ENCODE measurements at places on chromosomes 5 and 9.

- DNase-seq, result no peak
Observed at GRCh38 chr9:130936285-130937117, 2.5 kb downstream of the FIBCD1 start.

DNA sequence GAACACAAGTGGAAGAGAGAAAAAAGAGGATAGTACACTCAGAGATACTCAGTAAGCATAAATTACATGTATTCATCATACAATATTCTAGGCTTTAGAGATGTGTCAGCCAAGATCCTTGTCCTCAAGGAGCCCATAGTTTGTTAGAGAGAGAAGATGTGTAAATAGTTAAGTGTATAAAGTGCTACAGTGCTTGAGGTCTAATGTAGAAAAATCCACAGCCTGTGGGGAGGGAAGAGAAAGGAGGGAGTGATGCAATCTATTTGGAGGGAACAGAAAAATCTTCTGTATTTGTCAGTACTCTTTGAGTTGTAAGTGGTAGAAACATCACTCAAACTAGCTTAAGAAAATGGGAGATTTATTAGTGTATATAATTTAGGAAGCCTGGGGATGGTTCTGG is 81.9 kb downstream of the PALM2AKAP2 start:
- DNase-seq, result no peak

- DNase-seq, result no peak
Observed at GRCh38 chr5:64576250-64576649, 70.4 kb downstream of the RGS7BP start.

DNA sequence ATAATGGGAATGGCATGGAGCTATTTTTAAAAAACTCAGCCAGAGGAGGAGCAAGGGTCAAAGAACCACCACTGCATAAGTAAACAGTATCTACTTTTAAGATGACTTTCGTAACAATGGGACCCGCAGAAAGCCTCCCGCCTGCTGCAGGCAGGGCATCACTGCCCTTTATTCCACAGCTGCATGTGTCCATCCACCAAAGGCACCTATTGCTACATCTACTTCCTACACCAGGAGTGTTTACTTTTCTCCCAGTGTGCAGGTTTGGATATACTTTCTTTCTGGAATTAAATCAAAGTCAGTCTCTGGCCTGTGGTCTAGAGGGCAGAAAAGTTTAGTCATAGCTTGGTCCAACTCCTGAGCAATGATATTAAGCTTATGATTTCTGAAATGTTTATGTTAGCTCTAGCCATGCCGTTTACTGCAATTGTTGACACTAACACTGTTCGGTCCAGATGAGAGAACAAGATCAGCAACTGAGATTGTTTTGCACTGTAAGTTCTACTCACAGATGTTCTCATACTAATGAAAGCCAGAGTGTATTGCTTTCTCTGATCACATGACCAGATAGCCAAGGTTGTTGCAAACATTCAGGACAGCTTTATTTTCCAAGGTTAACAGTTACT is 391.5 kb downstream of the FGF10 start:
- DNase-seq, result no peak

DNA sequence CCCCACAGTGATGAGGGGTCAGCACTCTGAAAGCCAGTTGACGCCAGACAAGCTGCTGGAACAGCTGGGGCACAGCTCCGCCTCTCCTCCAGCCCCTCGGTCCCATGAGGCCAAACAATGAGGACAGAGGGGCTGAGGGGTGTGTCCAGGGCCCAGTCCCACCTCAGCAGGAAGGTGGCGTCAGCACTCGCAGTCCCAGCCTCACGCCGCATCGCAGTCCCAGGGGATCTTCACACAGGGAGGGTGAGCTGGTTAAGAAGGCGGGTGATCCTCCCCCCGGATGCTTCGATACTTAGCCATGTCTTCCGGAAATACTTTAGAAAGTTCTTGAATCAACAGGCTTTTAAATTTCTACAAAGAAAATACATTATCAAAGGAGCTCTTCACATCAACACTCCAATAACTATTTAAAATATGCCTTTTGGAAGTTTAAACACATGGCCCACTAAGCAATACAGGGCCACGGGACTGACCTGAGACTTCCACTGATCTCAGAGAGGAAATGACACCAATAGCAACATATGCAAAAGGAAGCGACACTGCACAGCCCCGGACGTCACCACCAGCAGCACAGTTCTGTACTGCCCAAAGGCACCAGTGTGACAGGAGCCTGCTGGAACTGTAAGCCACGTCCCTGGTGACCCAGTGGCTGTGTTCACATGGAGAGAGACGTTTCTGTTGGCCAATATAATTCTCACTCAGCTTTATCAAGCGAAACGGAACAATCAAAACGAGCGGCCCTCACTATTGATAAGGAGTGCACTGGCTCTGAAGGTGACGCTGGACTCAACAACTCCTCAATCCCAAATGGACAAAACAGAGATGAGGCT is 5.9 kb downstream of the MED10 start:
- no peak for DNase-seq

GRCh38 chr5:122940890-122941289 is 95.5 kb downstream of the SNX24 start:
- DNase-seq, result no peak

DNA sequence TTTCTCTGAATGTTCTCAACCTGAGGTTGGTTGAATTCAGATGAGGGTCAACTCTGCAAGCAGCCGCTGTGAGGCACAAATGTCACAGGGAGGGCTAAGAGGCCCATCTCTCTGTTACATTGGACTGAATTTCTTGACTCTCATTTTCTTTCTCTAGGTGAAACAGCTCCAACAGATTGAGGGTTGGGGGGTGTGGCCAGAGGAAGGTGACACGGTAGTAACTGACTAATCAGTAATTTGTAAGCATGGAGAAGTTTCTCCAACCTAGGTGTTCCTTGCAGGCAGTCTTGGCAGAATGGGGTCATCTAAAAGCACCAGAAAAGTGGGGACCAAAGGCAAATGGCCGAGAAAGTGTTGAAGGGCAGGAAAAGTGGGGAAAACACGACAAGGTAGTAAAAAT is 16.8 kb downstream of the CCT5 start:
- DNase-seq, result no peak

- no peak for DNase-seq
Observed at GRCh38 chr5:125042261-125042890, 295.9 kb upstream of the ZNF608 start.

DNA sequence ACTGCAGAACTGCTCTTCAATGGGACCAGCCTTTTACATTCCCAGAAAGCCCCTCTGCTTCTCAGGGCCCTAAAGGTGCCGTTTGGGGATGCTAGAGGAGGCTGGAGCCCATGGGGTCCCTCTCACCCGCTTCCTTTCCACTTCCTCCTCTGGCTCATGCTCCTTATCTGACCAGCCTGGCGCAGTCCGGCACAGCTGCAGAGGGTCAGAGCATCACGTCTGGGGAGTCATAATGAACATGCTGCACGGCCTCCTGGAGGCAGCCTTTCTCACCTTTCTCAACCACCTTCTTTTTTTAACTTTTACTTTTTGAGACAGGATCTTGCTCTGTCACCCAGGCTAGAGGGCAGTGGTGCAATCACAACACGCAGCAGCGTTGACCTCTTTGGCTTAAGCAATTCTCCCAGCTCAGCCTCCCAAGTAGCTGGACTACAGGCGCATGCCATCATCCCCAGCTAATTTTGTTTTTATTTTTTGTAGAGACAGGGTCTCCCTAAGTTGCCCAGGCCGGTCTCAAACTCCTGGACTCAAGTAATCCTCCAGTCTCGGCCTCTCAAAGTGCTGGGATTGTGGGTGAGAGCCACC is 15.1 kb upstream of the TCF7 start:
- no peak for DNase-seq

DNA sequence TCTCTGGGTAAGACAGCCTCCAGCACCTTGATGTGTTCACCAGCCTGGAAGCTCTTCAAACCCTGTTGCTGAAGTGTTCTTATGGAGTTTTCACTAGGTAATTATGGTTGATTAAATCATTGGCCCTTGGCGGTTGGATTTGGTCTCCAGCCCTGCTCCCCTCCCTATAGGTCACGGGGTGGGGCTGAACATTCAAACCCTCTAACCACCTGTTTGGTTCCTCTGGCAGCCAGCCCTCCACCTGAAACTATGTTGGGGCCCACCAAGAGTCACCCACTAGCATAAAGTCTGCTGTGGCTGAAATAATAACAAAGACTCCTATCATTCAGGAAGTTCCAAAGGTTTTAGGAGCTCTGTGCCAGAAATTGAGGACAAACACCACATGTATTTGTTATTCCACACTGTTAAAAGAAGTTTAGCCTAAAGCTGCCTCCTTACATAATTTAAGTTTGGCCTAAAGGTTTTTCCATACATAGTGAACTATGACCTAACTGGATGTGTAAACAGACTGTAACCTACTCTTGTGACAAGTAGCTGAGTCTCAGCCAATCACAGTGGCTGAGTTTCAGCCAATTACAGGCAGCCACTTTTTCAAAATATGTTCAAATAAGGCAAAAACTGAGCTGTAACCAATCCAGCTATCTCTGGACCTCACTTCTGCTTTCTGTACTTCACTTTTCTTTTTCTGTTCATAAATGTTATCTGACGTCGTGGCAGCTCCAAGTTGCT is 34.8 kb downstream of the TMEM252 start:
- no peak for DNase-seq

- no peak for DNase-seq
Observed at GRCh38 chr5:79727451-79728355, 38.1 kb downstream of the CMYA5 start.

GRCh38 chr5:132353486-132353995 is 16.0 kb upstream of the SLC22A5 start:
- DNase-seq, result no peak

DNA sequence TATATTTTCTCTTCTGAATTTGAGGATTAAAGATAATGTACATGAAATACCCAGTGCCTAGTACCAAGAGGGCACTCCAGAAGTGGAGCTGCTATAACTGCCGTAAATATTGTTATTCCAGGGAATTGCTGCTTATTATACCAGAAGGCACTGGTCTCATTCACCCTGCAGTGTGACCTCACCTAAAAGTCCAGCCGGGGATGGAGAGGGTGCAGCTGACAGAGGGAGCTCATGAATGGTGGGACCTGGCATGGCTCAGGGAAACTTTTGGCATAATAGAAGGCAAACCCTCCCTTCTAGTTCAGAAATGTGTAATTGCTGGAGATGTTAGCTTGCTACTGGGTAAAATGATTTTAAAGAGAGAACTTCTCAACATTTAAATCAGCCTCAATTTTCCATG is 108.5 kb downstream of the MVB12B start:
- no peak for DNase-seq

- no peak for DNase-seq
Observed at GRCh38 chr5:147418613-147419012, 91.3 kb downstream of the DPYSL3 start.

GRCh38 chr9:130001190-130001589 is 41.8 kb downstream of the FNBP1 start:
- no peak for DNase-seq

DNA sequence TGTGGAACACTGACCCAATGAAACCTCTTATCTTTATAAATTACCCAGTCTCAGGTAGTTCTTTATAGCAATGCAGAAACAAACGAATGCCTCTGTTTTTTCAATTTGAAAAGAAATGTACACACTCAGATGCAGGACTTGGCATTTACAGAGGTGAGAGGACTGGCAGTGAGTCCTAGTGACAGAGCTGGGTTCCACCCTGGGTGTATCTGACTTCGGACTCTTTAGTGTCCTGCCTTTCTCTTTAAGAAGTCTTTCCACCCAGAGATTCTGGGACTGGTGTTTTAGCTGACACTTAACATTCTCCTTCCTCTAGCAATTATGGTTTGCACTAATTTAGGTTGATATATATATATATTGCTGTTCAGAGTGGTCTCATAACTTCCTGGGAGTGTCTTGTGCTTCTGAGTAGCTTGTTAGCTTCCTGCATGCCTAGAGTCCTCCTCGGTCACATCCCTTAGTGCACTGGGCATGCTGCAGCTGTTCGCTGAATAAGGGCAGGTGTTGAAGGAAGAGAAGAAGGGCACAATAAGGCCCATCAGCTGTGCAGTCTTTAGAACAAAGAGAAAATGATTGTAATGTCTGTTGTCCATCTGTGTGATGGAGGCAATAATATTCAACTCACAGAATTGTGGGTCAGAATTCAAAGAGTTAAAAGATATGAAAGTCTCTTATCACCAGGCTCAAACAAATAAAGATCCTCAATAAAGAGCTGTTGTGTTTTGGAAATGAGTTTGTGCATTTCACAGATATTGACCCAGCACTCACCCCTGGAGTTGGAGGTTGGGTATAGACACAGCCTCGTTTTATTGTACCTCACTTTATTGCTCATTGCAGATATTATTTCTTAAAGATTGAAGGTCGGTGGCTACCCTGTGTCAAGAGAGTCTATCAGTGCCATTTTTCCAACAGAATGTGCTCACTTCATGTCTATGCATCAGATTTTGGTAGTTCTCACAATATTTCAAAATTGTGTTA is 187.1 kb downstream of the TRIM32 start:
- no peak for DNase-seq

- DNase-seq, result no peak
Observed at GRCh38 chr5:84706678-84707641, 322.3 kb upstream of the EDIL3 start.

DNA sequence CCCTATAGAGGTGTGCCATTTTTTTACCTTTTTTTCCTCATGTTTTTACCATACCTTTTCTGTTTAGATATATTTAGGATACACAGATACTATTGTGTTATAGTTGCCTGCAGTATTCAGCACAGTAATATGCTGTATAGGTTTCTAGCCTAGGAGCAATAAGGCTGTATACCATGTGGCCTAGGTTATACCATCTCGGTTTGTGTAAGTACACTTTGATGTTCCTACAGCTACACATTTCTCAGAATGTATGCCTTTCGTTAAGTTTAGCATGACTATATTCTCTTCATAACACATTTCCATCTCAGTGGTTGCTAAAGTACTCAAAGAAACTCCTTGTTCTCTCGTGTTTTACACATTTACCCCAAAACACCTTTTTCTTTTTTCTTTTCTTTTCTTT is 23.0 kb downstream of the UBE2D2 start:
- no peak for DNase-seq

DNA sequence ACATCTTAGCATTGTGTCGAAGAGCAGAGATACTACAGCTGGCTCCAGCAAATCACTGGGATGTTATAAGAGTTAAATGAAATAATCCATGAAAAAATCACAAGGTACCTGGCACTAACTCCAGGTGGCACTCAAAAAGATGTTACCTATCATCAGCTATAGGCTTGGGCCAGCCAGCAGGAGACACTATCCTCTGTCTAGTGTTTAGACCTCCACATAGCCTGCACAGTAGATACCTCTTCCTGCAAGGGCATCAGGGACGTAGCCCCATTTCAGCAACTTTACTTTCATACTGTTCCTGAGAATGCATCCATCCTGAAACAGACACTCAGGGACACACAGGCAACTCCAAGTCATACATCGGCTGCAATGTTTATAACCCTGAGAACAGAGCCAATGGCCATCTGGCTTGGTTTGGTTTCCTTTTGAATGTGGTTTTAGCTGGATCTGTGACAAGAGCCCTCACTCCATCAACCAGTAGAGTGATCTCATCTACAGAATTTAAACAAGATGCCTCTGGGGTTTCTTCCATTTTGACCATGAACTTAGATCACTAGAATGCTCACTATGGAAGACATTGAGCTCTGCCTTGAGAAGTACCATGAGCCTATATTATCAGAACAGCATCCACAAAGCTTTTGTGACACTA is 69.9 kb downstream of the TLE1 start:
- no peak for DNase-seq
